ENCODE measurements at places on chromosomes 7 and 10. TPM values are rescaled to one million over a fixed set of nuclear protein-coding genes. Genes with fewer than 3 reads are reported as not detected.
A peak's percentile ranks its signal among the peaks of the same experiment; 100 is the strongest.

KBTBD2 gene
- 56.8 TPM for polyA plus RNA-seq

ACTR3C gene
- polyA plus RNA-seq = 7.5 TPM

CTAGE8 gene
- 5.9 TPM for polyA plus RNA-seq

FEZF1 gene
- polyA plus RNA-seq = not detected

GRCh38 chr10:94916423-94916822 lies 22.0 kb upstream of the CYP2C9 start:
- no peak for DNase-seq

GRCh38 chr7:148261996-148262688 lies 328.4 kb upstream of the C7orf33 start:
- DNase-seq = no peak

GRCh38 chr10:127556916-127557315 lies 7.8 kb downstream of the NPS start:
- peak; percentile 49 for DNase-seq

GRCh38 chr7:76049295-76049694 lies 1.4 kb downstream of the MDH2 start:
- DNase-seq = no peak

DNA sequence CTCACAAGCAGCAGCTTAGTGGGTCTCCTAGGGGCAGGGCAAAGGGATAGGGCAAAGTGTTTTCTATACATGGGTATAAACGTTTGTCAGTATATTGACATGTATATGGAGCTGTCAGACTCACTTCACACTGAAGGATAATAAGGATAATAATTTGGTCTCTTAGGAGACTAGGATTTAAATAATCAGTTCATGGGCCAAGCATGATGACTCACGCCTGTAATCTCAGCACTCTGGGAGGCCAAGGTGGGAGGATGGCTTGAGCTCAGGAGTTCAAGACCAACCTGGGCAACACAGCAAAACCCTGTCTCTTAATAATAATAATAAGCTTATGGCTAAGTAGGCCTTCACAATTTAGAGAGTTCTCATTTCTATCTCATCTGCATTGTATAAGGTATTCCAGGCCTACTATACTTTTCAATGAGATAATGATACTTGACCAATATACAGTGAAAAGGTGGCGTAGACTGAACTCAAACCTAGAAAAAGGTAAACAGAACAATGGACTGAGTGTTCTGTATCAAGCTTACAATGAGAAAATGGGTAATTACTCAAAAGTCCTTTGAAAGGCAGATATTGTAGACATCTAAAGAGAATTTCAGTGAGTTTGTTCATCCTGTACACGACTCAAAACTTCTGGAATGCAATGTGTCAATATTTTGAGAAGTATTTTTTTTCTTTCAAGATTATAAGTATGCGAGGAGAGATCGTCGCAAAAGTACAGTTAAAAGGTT lies 7.0 kb downstream of the GSAP start:
- DNase-seq = no peak

- DNase-seq = no peak
Observed at GRCh38 chr7:63789378-63790176, 209.1 kb upstream of the ZNF722 start.

GRCh38 chr7:147796581-147796980 lies 794.0 kb upstream of the C7orf33 start:
- DNase-seq = no peak

DNA sequence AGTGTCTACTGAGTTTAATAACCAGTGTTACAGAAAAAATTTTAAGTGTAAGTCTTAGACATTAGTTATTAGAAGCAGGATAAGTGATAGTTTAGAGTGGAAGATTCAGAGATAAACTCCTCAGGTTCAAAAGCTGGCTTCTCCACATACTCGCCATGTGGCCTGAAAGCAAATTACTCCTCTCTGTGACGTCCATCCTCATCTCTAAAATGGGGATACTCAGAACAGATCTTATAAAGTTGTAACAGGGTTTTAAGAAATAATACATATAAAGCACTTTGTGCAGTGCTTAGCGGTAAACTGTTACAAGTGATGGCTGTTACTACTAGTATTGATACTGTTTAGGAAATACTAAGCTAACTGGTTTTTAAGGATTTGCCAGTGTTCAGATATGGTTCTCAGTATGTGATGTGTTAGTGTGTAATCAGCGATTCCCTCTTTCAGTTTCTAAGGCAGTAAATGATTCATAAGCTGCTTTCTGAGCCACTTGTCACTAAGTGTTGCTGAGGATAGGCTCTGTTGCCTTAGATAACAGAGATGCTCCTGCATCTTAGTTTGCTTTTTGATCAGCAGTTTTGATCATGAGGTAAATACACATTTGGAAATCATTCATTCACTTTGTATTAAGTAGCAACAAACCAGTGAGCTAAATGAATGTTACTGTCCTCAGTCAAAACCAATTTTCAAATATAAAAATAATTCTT lies 58.7 kb downstream of the CYP51A1 start:
- DNase-seq = no peak

GRCh38 chr10:78765726-78766335 lies 302.9 kb upstream of the ZMIZ1 start:
- DNase-seq = no peak

DNA sequence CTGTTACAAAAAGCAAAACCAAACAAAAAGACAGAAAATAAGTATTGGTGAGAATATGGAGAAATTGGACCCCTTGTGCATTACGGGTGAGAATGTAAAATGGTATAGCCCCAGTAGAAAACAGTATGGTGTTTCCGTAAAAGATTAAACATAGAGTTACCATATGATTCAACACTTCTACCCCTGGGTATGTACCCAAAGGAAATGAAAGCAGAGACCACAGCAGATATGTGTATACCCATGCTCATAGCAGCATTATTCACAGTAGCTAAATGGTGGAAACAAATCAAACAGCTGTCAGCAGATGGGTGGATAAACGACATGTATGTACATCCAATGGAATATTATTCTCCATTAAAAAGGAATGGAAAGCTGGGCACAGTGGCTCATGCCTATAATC lies 42.4 kb downstream of the STARD3NL start:
- no peak for DNase-seq
